ENCODE measurements at places on chromosomes 16 and 17.

DNA sequence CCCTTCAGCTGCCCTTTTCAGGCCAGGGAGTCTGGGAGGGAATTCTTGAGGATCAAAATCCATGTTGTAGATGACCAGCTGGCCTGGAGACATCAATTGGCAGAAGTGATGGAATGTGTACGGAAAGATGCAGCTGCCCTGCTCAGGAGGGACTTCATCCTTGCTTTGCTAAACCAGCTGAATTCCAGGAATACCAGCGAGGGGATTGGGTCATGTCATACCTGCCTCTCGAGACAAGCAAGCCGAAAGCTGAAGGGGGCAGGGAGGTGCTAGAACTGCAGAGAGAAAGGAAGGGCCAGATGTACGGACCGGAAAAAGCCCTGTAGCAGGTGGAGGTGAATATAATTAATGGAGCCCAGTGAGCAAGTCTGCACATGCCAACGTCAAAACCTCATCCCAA, 25.6 kb upstream of the NTN1 start:
- no peak for DNase-seq

DNA sequence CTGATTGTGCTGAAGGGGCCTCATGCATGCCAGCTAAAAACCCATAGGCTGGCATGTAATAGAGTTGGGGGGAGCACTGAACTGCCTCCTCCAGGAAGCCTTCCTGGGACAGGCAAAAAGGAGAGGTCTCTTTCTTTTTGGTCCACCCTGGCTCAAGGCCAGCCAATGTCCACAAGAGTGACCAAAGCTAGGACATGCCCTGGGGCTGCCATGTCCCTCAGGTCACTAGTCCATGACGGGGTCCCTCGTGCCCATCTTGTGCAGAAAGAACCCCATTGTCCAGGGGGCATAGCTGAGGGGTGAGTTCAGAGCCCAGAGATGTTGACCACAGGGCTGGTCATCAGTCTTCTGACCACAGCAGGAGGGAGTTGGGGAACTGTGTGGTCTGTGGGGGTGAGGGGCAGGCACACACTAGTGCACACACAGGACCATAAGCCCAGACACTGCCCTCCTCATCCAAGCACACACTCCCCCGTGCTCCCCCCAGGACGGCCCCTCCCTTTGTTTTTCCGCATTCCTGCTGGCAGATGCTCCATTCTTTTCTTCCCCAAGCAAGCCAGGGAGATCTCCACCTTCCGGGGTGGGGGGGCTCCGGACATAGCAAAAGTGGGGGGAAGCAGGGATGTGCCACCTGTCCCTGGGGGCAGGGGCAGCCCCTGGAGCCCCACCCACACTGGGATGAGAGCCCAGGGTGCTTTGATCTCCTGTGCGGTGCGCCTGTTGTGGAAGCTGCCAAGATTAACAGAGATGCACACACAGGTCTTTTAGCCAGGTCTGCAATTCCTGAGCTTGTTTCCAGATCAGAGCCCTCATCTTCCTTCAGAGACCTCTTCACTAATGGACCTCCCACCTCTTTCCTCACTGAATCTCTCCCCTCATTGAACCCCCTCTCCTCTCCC, 25.2 kb upstream of the PHB1 start:
- DNase-seq, result no peak

- DNase-seq, result no peak
Observed at GRCh38 chr17:40369923-40370322, 5.4 kb upstream of the GJD3 start.

GRCh38 chr17:17719966-17720543, 38.8 kb downstream of the RAI1 start:
- DNase-seq, result no peak

GRCh38 chr16:31874366-31875111, 932 bp downstream of the ZNF267 start:
- DNase-seq, result peak; percentile 42

DNA sequence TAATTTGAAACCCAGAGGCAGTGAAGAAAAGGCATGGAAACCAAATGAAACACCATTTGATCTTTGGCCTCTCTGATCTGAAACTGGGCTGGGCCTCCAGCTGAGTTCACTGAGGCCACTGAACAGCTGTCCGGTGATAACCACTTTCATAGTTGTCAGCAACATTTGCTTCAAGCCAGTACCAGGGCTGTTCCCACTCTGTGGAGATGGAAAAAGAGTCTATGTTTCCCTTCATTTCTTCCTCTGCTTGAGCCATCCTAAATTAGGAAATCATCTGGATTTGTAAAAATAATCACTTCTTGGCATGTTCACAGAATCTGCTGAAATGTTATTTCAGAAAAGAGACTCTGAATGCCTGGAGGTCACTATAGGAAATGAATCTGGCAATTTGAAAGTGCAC, 119.3 kb downstream of the STX8 start:
- no peak for DNase-seq

GRCh38 chr16:19236561-19237209, 48.8 kb upstream of the CLEC19A start:
- no peak for DNase-seq

DNA sequence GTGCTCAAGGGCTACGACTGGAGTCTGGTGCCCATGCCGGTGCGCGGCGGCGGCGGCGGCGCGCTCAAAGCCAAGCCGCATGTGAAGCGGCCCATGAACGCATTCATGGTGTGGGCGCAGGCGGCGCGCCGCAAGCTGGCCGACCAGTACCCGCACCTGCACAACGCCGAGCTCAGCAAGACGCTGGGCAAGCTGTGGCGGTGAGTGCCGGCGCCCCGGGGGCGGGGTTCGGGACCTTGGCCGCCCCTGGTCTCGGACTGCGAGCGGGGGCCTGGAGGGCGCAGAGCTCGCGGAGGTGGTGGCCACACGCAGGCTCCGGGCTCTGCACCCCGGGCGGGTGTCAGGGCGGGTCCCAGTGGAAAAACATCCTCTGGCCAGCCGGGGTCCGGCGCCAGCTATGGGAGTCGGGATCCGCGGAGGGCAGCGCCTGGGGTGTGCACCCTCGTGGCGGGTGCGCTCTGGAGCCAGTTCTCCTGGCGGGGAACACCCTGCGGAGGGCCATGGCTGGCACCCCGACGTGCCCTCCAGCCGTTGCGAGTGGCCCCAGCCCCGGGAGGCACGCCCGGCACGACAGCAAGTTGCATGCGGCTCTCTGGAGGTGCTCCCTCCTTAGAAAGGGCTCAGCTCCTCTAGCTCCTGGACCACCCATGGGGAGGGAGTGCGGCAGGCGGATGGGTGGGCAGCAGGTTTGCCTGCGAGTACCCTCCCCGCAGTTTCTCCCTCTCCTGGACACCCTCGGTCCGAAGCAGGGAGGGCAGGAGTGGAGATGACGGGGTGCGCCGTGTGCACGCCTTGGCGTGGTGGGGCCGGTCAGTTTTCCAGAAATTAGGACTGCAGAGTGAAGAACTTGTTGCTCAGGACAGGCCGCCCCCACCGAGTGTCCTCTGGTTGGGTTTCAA, 824 bp downstream of the SOX8 start:
- DNase-seq, result no peak

DNA sequence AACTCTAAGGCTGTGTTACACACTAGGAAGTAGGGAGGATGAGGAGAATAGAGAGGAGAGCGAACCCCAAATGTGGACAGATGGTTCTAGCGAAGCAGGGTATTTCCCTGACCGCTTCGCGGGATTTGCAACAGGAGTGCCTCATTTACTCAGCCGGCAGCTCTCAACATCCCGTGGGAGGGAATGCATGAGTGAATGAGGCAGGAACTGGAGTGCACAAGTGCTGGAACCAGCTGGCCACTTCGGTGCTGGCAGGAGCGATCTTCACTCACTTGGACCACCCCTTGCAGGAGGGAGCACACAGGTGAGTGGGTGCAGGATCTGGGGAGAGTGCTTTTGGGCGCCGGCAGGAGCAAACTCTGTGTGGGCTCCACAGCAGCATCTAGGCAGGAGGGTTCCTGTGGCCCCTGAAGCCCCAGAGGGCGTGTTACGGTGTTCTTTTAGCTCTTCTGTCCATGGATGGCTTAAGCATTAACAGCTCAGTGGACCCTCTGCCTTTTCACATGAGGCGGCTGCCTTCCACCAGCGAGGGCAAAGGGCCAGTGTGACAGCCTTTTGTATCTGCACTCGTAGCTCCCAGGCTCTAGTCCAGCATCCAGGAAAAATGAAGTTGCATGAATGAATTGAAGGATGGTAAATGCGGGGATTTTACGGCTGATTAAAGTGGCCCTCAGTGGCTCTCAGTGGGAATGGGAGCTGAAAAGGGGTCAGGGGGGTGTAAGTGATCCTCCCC, 17.4 kb upstream of the ZNHIT3 start:
- no peak for DNase-seq

DNA sequence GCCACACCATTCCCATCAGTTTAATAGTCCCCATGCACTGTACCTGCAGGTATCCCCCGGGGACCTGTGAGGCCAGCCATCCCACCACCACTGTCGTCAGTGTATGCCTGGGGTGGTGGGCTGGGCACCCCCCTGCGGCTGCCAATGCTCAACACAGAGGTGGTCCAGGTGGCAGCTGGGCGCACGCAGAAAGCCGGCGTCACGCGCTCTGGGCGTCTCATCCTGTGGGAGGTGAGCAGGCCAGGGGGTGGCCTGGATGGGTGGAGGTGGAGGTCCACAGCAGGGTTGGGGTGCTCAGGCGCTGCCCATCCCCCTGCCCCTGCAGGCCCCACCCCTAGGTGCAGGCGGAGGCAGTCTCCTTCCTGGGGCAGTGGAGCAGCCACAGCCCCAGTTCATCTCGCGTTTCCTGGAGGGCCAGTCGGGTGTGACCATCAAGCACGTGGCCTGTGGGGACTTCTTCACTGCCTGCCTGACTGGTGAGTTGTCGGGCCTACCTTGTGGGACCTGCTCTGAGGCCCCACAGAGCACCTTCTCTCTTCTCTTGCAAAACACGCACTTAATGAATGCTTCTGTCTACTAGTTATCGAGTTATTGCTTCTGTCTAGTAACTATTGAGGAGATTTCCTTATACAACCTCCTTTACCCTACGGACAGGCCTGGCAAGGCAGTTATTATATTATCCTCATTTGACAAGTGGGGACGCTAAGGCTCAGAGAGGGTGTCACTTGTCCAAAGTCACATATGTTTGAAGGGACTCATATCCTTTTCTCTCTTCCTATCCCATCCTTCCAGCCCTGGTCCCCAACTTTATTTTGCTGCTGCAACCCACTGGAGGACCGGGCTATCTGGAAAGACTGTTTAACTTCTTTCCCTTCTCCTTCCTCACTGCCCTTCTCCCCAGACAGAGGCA, 5.8 kb upstream of the TRAF4 start:
- DNase-seq, result no peak

GRCh38 chr16:11605891-11606290, 19.2 kb upstream of the LITAF start:
- no peak for DNase-seq

GRCh38 chr16:88055356-88055755, 104.1 kb downstream of the BANP start:
- DNase-seq, result no peak

- peak; percentile 59 for DNase-seq
Observed at GRCh38 chr17:45098869-45099616, 33.3 kb downstream of the PLCD3 start.

GRCh38 chr16:26742040-26742439, 324.7 kb upstream of the C16orf82 start:
- no peak for DNase-seq

- DNase-seq, result no peak
Observed at GRCh38 chr16:66039793-66040192, 326.7 kb upstream of the CDH5 start.

DNA sequence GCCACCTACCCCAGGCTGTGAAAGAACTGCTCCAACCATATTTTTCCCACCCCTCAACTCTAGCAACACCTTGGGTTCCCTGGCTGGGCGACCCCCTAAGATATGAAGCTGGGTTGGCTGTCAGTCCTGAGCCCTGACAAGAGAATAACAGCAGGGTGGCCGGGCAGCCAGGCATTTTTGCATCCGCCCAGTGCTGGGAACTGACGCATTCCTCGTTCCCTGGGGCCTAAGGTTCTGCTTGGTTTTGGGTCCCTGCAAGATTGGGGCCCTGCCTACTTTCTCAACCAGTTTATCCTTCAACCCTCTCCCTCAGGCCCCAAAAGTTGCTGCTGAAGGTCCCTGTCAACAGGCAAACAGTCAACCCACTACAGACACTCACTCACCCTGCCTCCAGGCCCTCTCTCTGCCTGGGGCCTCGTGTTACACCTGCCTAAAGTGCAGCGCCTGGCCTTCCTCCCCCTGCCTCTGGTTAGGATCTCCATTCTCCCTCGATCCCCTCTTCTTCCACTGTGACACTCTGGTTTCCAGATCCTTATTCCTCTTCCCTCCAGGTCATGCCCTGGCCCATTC, 151.5 kb downstream of the STX8 start:
- no peak for DNase-seq

DNA sequence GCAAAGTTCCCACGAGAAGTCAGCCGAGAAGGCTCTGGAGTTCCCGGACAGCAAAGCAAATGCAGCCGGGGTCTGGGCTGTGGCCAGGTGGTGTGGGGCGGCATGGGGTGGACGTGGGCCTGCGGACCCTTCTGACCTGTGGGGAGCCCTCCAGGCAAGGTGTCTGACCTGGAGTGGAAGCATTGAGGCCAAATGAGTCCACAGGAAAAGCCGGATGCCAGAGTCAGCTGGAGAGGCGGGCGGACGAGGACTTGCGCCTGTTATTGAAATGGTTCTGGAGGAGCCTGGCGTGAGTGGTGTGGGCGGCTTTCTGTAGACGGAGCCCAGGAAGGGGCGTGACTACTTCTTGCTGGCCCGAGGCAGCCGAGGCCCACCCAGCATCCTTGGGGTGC, 50.5 kb upstream of the ZNF750 start:
- DNase-seq, result no peak

GRCh38 chr17:47791025-47791424, 30.6 kb downstream of the OSBPL7 start:
- DNase-seq, result no peak

GRCh38 chr16:2973093-2973492, 3.9 kb downstream of the PAQR4 start:
- no peak for DNase-seq

DNA sequence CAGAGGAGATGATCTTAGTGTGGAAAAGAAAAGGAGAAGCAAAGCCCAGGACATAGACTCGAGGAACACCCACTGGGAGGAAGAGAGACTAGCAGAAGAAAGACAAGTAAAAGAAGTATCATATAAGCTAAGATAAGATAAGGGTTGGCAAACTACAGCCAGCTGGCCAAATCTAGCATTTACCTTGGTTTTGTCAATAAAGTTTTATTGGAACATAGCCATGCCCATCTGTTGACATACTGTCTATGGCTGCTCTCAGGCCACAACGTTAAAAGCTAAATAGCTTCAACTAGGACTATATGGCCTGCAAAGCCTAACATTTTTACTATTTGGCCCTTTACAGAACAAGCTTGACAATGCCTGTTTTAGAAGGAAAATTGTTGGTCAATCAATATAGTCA, 166.4 kb upstream of the AXIN2 start:
- DNase-seq, result no peak

DNA sequence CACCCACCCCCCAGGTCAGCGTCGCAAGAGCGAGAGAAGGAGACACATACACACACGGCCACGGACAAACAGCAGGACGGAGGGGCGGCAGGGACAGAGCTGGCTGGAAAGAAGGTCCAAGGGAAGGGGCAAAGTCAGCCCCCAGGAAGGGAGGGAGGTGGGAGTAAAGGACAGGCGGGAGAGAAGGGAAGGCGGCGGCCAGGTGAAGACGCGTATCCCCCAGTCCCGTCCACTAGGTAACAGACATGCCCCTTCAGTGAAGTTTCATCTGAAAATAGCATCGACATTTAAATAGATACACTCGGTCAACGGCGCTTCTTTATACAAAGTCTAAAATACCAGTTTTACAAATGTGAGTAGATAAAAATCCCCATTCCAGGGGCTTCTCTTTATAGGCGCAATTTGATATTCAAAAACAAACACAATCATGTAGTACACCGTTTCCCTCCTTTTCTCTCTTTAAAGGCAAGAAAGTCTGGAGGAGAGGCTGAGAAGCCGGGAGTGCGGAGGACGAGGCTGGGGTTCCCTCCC, 4.5 kb downstream of the CBX8 start:
- DNase-seq, result no peak

Measured in NCI-H1092 treated with DMSO at 0.1 percent for 48 hours (cell line).